RPMI7951 (cell line): ENCODE measurements at places on chromosomes 7 and 10. TPM values are rescaled to one million over a fixed set of nuclear protein-coding genes. Genes with fewer than 3 reads are reported as not detected.

CPA1 gene
- not detected in 2 replicates for total RNA-seq

CTAGE4 gene
- total RNA-seq = 0.29 and 0.60 TPM in 2 replicates

AKR1D1 gene
- not detected in 2 replicates for total RNA-seq

TMEM26 gene
- 1.2 TPM in 1 of 2 replicates, not detected in the other for total RNA-seq

STEAP1 gene
- 30.0 and 30.3 TPM in 2 replicates for total RNA-seq

ACSM6 gene
- total RNA-seq = not detected in 2 replicates

IDI2 gene
- not detected in 2 replicates for total RNA-seq

ADRA2A gene
- 0.10 and 0.24 TPM in 2 replicates for total RNA-seq

BCCIP gene
- 63.3 and 68.2 TPM in 2 replicates for total RNA-seq

UFSP1 gene
- total RNA-seq = 2.7 and 2.9 TPM in 2 replicates

CNPY1 gene
- total RNA-seq = not detected in 2 replicates

TUBB8 gene
- total RNA-seq = not detected in 2 replicates

DGKI gene
- total RNA-seq = 3.2 and 4.0 TPM in 2 replicates

PLOD3 gene
- 141 and 167 TPM in 2 replicates for total RNA-seq

SPAM1 gene
- not detected in 2 replicates for total RNA-seq

SOSTDC1 gene
- 0.10 and 0.12 TPM in 2 replicates for total RNA-seq

CYP3A5 gene
- total RNA-seq = 0.24 and 0.49 TPM in 2 replicates

ANXA8L1 gene
- total RNA-seq = 0.48 TPM in 1 of 2 replicates, not detected in the other

NRCAM gene
- 0.78 and 1.7 TPM in 2 replicates for total RNA-seq

PRSS37 gene
- total RNA-seq = not detected in 2 replicates

DEPP1 gene
- total RNA-seq = 14.5 and 16.5 TPM in 2 replicates

LOXL4 gene
- under 0.01 and 0.10 TPM in 2 replicates for total RNA-seq

ZNF239 gene
- 2.2 and 2.4 TPM in 2 replicates for total RNA-seq

CALHM2 gene
- 1.9 and 3.1 TPM in 2 replicates for total RNA-seq
